ENCODE measurements at places on chromosomes 3 and 15.

DNA sequence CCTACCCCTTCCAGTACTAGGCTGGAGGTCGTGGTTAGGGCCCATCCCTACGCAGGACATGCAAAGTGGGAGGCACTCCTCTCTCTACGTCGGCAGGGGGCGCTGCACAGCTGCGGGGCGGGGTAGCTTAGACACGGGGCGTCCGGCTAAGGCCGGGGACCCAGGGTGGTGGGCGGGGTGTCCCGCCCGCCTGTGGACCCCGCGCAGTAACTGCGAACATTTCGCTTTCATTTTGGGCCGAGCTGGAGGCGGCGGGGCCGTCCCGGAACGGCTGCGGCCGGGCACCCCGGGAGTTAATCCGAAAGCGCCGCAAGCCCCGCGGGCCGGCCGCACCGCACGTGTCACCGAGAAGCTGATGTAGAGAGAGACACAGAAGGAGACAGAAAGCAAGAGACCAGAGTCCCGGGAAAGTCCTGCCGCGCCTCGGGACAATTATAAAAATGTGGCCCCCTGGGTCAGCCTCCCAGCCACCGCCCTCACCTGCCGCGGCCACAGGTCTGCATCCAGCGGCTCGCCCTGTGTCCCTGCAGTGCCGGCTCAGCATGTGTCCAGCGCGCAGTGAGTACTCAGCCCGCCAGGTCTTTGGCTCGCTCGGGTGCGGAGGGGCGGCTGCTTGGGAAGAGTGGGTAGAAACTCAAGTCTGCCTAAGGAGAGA, at the start of gene IL12A:
TSS of gene IL12A (plus strand) at position 219 of the 655 bp plus-strand sequence.
- peak; percentile 67 for DNase-seq

- DNase-seq, result no peak
These were observed 17.5 kb upstream of the TM4SF19 start for GRCh38 chr3:196355668-196356067.

DNA sequence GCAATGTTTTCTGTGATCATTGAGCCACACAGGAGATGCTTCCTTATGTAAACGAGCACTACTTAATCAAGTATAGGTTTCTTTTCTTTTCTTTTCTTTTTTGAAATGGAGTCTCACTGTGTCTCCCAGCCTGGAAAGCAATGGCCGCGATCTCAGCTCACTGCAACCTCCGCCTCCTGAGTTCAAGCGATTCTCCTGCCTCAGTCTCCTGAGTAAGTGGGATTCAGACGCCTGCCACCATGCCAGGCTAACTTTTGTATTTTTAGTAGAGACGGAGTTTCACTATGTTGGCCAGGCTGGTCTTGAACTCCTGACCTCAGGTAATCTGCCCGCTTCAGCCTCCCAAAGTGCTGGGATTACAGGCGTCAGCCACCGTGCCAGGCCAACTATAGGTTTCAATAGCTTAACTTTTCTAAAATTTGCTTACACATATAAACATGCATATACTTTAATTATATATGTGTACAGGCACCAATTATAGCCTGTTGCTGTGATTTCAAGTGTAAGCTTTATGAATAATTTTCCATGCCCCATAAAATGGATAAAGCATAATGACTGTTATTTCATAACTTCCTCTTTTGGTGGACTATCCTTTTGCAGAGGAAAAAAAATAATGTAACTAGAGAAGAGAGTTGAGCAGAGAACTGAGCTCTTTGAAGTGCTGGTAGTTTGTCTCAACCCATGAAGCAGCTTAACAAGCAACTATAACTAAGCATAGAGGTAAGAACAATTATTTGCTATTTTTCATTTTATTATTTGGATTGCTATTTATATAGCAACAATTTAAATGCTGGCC, 24.8 kb upstream of the MBNL1 start:
- no peak for DNase-seq

DNA sequence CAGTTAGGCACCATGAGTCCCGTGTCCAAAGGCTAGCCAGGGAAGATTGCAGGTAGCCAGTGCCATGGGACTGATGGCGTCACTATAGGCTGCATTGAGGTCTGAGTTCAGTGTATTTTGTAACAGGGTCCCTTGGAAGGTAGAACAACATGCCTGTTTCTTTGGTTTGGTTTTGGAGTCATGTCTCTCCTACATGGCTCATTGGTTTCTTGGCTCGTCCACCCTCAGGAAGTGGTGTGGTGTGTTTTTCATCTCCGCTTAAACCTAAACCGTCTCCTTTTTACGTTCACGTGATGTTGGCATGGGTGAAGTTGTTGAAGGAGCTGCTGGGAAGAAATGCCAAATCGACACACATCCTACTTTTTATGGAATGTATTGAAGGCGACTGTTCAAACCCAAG, 71.6 kb downstream of the FLNB start:
- DNase-seq, result no peak

DNA sequence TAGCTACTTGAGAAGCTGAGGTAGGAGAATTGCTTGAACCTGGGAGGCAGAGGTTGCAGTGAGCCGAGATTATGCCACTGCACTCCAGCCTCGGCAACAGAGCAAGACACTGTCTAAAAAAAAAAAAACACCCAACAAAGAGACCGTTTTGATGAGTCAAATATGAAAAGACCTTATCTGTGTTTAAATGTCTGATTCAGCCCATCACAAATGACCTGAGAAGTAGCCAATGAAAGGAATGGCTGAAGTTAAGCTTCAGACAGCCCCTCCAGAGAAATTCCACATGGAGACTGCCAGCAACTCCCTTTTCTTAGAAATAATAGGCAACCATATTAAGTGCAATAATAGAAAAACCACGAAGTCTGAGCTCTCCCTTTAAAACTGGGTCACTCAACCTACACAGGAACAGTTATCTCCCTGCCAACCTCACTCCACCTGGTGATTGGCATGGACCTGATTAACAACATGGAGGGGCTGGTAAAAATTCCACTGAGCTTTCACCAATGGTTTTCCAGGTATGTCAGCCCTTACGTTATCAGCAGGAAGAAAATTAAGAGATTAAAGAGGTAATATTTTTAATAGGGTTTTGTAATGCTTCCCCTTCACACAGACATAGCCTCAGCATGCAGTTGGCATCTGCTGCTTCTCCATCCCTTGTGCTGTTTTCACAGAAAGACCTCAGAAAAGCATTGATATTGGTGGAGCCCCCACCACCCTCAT, 238.1 kb upstream of the STT3B start:
- no peak for DNase-seq

GRCh38 chr3:25090698-25091453, 337.2 kb upstream of the RARB start:
- no peak for DNase-seq

- DNase-seq, result no peak
These were observed 72.2 kb downstream of the DLG1 start for GRCh38 chr3:197226179-197226578.

GRCh38 chr3:186653080-186653707, 12.6 kb upstream of the HRG start:
- DNase-seq, result no peak

DNA sequence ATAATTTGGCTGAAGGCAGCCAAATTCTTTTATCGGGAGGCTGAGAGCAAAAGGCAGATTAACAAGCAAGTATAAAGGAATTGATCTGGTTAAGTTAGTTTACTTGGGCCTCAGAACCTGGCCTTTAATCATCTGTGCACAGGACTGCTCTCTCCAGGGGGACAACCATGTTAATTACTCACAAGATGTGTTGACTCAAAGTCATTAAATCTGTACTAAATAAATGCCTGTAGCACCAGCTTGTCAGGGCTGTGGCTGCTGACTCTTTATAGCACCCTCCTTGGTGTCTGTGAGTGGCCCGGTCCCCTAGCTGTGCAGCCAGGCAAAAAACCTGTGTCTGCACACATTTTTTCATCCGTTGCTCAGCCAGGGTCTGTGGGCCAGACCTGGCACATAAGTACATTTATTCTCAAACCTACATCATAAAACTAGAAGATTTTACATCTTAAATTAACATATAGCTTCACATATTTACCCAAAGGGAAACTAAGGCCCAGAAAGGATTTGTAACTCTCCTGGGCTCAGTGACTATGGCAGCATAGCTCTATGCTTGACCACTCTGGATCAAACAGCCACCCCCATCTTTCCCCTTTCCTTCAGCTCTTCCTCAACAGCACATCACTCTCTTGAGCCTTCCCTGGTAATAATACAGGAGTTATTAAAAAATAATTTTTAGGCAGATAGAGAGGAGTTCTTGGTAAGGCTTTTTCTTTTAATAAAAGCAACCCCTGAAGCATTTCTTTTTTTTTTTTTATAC, 51.4 kb downstream of the NCEH1 start:
- DNase-seq, result no peak

GRCh38 chr3:113268942-113269341, 57.6 kb downstream of the BOC start:
- no peak for DNase-seq

- no peak for DNase-seq
These were observed 84.6 kb upstream of the EIF1B start for GRCh38 chr3:40224796-40225515.

- DNase-seq, result no peak
These were observed 22.1 kb downstream of the GABRR3 start for GRCh38 chr3:98012979-98013378.

- no peak for DNase-seq
These were observed 4.6 kb downstream of the EPM2AIP1 start for GRCh38 chr3:36988356-36988755.

DNA sequence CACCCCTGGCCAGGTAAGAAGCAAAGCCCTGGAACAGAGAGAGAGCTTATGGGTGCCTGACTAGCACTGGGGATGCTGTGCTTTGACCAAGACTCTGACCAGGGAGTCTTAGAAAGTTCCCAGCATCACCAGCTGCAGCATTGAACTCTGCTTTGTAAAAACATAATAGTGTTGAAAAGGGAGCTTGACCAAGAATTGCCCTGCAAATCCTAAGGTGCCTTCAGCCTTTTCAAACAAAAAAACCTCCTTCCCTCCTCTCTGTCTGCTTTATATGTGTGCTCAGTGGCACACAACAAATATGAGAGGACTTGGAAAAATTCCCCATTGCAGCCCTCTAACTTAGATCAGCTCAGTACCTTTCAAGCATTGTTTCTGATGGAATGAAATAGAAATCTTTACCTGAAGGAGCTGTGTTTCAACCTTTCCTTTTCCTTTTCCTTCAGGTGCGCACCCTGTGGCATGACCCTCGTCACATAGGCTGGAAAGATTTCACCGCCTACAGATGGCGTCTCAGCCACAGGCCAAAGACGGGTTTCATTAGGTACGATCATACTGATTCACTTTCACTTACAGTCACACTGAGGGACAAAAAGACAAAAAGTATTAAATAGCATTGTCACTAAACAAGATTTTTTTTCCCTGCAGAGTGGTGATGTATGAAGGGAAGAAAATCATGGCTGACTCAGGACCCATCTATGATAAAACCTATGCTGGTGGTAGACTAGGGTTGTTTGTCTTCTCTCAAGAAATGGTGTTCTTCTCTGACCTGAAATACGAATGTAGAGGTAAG, 13.0 kb downstream of the THBS1 start:
- no peak for DNase-seq

- DNase-seq, result no peak
These were observed 976.0 kb downstream of the ROBO1 start for GRCh38 chr3:78791753-78792152.

GRCh38 chr15:29773816-29774215, 48.5 kb downstream of the TJP1 start:
- no peak for DNase-seq

- no peak for DNase-seq
These were observed 795 bp downstream of the MCM2 start for GRCh38 chr3:127598841-127599570.

DNA sequence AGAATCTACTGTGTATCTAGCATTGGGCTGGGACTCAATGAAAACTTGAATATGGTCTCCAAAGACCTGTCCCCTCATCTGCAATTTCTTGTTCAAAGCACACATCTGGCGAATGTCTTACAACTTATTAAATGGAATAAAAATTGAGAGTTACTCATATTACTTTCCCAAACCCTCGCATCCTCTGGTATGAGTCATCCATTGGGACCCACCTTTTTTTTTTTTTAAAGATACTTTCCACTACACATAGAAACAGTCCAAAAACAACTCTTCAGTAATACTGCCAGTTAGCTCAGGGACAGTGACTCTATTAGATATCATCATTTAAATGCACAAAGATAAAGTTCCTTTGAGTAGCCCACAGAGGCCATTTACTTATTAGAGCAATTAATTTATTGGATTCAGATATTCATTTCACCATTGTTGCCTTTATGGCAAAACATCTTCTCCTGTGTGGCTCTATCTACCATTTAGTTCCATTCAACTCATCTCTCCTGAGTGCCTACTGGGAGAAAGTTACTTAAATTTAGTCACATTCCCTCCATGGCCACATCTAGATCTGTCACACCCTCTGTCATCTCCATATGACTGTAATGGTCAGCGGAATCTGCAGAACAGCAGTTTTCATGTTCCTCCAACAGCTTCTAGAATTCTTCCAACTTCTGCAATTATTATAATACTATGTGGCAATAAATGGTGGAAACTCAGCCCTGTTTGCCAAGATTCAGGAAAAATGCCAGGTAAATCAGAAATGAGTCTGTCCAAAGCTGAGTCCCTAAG, 77.9 kb upstream of the ARHGEF3 start:
- DNase-seq, result no peak

- no peak for DNase-seq
These were observed 73.8 kb downstream of the LIPC start for GRCh38 chr15:58505581-58505980.

GRCh38 chr3:111979434-111980038, 710 bp downstream of the ABHD10 start:
- DNase-seq, result no peak

GRCh38 chr3:192467230-192468140, 259.9 kb downstream of the FGF12 start:
- DNase-seq, result peak; percentile 26

GRCh38 chr3:125462722-125463299, 57.2 kb downstream of the SNX4 start:
- DNase-seq, result no peak

GRCh38 chr3:197339841-197340520, 41.6 kb upstream of the DLG1 start:
- DNase-seq, result no peak

GRCh38 chr3:155519078-155519477, 225.6 kb upstream of the STRIT1 start:
- DNase-seq, result no peak

- no peak for DNase-seq
These were observed 15.7 kb upstream of the PPARG start for GRCh38 chr3:12273045-12273695.

GRCh38 chr3:97970156-97970555, 2.1 kb downstream of the RIOX2 start:
- no peak for DNase-seq

DNA sequence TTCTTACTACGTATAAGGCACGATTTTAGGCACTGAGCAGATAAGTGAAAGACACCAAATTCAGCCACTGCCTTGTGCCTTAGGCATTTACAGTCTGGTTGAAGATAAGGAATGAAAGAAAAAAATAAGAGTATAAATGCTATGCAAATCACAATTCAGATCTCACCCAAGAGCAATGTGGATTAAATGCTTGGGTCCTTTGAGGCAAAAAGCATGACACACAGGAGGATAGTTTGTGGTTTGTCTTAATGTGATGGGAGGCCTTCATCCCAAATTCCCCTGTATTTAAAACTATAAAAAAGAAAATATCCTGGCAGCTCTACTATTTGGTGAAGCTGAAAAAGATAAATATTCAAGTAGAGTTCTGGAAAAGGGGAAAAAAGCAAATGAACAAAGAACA, 79.8 kb downstream of the TGFBR2 start:
- DNase-seq, result no peak
